ENCODE measurements at places on chromosomes 4 and X.
A peak's percentile ranks its signal among the peaks of the same experiment; 100 is the strongest.

DNA sequence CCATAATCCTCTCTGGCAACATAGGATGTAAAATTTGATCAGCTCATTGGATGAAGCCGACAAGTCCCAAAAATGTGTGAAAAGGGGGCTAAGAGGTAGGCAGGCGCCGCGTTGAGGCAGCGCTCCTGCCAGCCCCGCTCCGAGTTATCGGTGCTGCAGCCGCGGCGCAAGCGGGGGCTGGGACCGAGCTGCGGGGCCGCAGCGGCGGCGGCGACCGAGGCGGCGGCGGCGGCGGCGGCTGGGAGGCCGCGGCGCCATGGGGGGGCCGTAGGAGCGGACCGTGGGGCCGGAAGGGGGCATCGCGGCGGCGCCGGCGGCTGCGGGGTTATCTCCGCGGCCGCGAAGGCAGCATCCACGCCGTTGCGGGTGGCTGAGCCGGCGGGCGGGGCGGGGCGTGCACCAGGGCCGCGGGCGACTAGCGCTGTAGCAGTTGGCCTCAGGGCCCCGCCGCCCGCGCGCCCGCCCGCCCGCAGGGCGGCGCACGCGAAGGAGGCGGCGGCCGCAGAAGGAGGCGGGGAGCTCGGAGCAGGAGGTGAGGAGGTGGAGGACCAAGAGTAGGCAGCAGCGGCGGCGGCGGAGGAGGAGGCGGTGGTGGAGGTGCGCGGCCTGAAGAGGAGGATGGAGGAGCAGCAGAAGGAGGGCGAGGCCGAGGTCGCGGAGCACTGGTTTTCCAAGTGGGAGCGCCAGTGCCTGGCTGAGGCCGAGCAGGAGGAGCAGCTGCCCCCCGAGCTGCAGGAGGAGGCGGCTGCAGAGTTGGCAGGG lies 126.0 kb upstream of the CXorf66 start:
- peak; percentile 6 for DNase-seq

- DNase-seq: peak; percentile 81
Observed at GRCh38 chrX:115690511-115691216, 129.7 kb downstream of the PLS3 start.

- no peak for DNase-seq
Observed at GRCh38 chr4:118774321-118774720, 61.6 kb downstream of the SEC24D start.

GRCh38 chr4:157115613-157116335 lies 39.8 kb downstream of the GLRB start:
- DNase-seq: peak; percentile 57

DNA sequence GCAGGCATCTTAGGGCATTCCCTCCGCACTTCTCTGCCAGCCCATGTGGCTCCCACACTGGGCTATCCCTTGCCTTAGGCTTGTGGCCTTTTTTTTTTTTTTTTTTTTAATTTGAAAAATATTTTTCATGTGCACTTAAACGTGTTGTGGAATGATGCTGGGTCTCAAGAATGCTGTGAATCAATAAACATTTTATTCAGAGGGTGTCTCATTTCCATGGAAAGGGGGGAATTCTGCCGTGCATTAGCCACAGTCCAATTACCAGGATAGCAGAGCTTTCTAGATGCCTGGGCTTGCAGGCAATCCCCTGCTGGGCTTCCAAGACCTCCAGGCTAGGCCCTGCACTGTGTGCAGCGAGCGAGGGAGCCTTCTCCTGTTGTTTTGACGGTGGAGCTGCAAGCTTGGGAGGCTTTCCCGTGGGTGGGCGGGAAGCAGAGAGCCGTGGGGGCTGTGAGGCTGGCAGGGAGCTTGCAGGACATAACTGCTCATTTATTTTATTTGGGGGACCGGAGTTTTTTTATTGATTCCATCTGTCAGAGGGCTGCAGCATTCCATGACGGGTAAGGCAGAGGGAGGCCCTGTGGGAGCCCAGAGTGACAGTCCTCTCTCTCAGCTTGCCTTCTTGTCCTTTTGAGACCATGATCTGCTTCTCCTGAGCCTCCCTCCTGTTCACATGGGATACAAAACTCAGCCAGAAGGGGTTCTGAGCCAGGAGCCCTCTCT lies 2.6 kb upstream of the CPZ start:
- peak; percentile 25 for DNase-seq

- no peak for DNase-seq
Observed at GRCh38 chr4:111789901-111790640, 355.2 kb upstream of the FAM241A start.

GRCh38 chr4:185881430-185881829 lies 69.4 kb upstream of the SORBS2 start:
- DNase-seq: no peak

DNA sequence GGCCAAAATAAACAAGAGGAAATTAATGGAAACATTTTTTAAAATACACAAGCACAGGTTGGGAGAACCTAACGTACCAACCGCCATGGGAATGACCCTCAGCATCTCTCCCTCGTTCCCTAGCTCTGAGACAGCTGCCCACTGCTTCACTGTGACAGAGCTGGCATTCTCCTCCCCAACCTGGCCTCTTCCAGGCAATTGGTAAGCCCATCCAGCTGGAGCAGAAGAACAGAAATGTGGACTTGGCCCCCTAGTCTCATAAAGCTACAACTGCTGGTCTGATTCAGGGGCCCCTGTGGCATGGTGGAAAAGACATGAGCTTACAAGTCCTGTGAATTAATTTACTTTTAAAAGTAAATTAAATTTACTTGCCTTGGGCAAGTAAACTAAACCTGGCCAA lies 245.1 kb downstream of the PTTG2 start:
- peak; percentile 49 for DNase-seq

GRCh38 chr4:111399623-111400022 lies 745.6 kb upstream of the FAM241A start:
- peak; percentile 54 for DNase-seq

GRCh38 chrX:79065696-79066095 lies 78.8 kb upstream of the GPR174 start:
- DNase-seq: no peak

- peak; percentile 88 for DNase-seq
Observed at GRCh38 chrX:134718105-134718965, 60.1 kb upstream of the PLAC1 start.

DNA sequence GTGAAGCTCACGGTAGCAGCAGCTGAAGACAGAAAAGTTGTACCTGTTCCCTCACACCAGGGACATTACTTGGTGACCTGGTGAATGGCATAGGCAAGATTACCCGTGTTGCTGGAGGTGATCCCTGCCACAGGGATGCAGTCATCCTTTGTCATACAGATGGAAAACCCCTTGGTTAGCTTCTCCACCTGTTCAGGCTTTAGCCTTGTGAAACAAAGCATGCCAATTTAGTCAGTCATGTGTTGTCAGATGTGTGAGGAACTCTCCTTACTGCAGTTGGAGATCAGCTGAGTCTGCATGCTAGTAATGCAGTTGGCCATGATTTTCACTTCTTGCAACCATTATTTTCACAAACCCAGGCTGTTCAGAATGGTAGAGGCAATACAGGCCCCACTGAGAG lies 41.0 kb downstream of the AMELX start:
- DNase-seq: no peak

DNA sequence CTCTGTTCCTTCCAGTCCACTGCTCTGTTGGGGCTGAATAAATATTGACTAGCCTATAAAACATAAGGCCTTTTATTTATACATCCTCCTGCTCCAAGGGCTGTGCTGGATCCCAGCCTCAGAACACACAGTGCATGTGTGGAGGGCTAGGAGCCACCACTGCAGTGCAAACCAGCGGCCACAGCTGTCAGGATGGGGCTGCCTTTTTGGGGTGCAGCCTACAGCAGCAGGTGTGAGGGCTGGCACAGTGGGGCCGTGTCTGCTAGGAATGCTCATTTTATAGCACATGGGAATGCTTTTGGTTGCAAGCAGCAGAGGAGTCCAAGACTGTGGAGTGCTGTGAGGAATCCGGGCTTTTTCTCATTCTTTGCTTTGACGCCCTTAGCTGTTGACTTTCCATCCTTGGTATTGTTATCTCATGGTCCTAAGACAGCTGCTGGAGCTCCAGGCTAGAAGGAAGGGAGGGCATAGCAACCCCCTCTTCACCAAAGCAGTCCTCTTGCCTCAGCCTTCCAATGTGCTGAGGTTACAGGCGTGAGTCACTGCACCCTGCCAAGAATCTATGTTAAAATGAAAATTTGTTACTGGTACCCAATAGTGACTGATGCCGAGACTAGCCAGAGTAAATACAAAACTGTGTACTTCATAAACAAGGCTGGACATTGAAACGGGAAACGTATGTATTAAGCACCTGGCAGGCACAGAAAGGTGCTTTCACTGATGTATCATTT lies 334.3 kb upstream of the GATB start:
- DNase-seq: no peak

- peak; percentile 11 for DNase-seq
Observed at GRCh38 chrX:57821703-57822387, 88.4 kb downstream of the ZXDA start.

DNA sequence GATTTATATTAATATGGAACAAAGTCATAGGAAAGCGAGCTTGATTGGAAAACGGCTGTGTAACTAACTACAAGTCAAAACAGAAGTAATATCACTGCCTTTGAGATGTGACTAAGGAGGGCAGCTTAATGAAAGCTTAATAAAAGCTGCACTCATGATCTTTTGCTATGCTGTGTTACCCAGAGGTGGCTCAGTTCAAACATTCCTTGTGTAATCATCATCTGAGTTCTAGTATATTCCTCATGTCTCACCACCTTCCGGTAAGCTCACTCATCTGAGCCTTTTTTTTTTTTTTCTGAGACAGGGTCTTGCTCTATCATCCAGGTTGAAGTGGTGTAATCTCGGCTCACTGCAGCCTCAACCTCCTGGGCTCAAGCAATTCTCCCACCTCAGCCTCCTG lies 5.0 kb downstream of the GRPEL1 start:
- no peak for DNase-seq

- no peak for DNase-seq
Observed at GRCh38 chrX:39802908-39803307, 294.9 kb downstream of the BCOR start.

DNA sequence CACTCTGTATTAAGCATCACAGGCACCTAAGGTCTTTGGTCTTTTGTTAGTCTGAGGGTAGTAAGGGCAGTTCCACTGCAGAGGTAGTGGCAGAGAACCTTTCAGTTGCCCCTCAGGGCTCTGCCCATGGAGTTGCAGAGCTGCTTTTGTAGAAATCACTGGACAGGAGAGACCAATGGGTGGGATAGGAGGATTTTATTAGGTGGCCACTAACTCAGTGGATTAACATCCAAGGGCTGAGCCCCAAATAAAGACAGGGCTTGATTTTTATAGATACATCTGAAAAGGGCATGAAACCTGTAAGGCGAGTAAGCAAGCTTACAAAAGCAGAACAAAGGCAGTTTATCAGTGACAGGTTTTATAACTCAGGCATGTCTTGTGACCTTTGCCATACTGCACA lies 1035.4 kb downstream of the SH3BGRL start:
- no peak for DNase-seq

DNA sequence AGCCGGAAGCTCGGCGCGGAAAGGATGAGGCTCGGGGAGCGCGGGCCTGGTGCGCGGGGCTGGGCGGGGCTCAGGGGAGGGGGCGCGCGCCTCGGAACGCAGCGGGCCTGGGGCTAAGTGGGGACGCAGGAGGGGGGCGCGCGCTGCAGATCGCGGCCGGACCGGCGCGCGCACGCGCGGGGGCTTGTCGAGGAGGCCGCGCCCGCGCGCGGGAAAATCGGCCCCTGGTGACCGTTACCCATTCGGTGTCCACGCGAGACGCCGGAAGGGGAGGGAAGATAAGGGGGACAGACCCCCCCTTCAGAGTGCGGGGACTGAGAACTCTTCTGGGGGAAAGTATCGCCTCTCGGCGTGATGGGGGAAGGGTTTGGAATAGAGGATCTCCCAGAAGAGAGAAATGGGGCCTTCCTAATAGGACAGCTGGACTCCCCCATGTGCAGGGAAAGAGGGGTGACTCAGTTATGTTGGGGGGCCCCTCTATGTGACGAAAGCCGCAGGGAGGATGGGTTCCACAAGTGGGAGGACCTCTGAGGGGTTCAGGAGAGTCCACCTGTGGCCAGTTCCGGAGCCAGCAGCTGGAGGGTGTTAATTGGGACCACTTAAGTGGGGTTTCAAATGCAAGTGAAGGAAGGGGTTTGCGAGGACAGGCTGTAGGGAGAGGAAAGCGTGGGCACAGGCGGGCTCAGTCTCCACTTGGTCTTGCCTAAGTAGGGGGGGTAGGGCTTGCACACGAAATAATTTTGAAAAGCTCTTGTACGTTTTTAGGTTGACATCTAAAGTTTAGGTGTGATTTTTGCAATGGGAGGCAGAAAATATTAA lies 584 bp downstream of the SUV39H1 start:
- peak; percentile 57 for DNase-seq

DNA sequence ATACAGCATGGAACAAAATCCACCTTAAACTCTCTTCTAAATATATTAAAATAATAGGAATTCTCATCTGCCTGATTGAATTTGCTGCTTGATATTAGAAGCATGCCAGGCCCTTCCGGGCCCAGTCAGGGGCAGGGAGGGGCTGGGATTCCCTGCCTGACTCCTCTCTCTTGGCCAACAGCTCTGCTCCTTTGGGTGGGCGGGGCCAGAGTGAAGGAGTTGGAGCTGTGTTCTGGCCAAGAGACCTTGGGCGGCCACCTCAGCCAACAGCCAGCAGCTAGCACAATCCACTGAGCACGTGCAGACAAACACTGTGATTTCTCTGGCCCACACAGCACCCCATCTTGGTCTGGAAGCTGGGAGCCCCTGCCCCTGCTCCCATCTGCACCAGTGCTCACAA lies 140.3 kb downstream of the PJA1 start:
- DNase-seq: peak; percentile 69

GRCh38 chrX:2474963-2475726 lies 25.6 kb downstream of the DHRSX start:
- no peak for DNase-seq

- no peak for DNase-seq
Observed at GRCh38 chrX:28966331-28966730, 379.1 kb downstream of the IL1RAPL1 start.

DNA sequence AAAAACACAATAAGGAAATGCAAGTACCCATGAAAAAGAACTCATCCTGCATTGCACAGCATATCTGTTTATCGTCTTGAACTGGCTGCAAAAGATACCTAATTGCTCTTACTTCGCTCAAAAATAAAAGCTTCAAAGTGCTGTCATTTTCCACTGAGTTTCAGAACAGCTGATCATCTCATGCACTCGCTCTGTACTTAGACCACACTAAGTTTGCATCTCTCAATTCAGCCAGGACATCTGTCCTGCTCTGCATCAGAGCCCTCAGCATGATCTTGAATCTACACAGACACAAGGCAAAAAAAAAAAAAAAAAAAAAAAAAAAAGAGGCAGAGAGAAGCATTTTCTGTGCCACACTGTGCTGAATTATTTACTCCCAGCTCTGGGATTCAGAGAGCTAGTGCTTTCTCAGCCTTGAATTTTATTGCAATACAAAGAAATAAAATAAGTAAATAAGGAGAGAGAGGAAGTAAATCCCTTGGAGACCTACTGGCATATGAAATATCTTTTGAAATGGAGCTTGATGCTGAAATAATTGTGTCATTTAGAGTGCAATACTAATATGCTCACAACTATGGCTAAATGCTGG lies 81.3 kb downstream of the PPP1R2C start:
- no peak for DNase-seq

- no peak for DNase-seq
Observed at GRCh38 chr4:177308125-177308524, 1.5 kb upstream of the NEIL3 start.
